COR-L47 (cell line): ENCODE measurements at places on chromosomes 12 and 14.
A peak's percentile ranks its signal among the peaks of the same experiment; 100 is the strongest.

DNA sequence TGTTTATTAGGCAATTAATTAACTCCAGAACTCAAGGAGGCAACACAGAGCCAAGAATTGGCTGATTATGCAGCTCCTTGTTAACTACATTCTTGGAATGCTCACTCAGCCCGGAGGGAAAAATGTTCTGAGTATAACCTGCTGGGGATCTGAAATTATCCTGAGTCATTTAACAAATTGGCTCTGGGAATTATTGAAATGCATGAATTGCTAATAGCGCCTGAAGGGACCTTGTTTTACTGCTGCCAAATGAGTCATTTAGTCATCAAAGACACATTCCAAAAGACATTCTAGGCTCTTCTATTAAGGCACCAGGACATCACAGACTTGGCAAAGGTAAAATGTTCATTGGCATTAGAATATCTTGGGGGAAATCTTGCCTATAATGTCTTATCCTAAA is 13.0 kb downstream of the TMEM52B start:
- no peak for DNase-seq

DNA sequence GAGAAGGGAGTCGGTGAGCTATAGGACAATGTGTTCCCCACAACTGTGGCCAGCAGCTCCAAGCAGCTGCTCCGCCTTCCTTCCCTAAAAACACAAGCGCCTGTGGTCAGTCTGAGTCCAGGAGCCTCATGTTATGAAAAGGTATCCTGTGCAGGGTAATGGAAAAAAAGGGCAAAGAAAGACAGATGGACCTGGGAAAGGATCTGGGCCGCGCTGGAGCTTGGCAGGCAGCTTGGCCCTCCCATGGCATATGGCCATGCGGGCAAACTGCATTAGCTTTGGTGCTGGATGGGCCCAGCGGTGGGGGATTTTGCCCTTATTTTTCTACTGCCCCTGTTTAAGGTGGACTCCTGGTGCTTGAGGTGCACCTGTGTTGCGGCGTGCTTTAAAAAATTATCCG is 23.7 kb upstream of the CHST11 start:
- DNase-seq, result no peak

DNA sequence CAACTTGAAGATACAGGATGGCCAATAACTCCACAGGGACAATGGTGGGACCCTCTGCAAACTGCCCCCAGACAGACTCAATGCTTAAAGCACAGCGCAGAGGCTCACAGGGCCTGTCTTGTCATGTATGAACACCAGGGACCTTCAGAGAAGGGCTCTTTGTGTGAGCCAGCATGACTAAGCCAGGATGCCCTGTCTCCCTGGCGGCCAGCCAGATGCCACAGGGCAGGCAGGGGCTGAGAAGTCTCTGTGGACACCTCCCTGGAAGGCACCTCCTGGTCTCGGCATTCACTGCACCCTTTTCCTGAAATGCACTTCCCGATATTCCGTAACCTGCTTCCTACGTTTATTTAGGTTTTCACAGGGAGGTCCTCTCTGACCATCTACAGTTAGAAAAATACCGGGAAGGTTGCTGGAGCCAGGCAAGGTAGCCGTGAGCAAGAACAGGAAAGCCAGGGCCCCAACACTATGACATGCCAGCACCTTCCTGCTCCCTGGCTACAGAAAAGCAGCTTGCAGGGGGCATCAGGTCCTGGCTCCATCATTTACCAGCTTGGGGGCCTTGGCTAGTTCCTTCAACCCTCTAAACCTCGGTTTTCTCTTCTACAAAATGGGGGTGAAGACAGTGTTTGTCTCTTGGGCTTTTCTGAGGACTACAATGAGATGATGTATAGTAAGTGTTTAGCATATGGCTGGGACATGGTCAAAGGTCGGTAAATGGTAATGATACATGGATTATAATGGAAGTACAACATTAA is 65.0 kb downstream of the PITPNM2 start:
- DNase-seq, result peak; percentile 36

DNA sequence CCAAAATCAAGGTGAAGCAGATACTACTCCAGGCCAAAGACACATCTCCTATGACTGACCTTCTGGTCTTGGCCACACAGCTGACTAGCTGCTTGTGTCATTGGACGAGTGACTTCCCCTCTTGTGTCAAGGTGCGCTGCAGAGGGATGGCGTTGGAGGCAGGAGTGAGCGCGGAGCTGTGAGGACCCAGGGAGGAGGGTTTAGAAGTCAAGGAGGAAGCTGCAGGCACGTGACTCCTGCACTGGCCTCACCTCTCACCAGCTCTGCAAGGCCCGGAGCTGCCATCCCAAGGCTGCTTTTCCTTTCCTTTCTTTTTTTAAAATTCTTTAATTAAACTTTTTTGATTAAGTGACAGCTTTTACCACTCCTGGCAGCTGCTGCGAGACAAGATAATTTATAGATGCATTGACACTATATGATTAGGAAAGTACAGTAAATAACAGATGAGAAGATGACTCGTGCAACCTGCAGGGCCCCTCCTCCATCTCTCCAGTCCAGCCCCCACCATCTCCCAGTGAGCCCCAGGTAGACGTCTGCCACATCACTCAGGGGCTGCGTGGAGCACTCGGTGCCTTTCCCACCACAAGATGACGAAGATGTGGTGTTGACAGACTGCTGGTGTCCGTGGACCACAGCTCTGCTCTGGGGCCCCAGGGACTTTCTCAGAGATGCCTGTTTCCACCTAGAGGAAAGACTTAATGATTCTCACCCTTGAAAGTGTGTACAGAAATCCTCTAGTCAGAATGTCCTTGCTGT is 350.6 kb downstream of the CACNA1C start:
- DNase-seq, result no peak

DNA sequence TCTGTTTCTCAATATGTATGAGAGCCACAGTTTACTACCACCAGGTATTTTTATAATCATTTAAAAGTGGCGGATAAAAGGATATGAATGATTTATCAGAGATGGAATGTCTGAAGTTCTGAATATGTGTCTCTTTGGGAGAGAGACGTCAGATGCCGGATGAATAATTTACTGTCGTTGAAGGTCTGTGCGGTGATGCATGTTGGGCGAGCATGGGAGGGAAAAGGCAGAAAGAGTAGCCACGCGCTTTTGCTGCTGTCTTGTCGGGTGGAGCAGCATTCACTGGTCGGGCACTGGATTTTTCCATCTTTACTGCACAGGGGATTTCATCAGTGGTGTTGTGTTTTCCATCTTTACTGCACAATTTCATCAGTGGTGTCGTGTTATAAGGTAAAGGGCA is 65.6 kb downstream of the SYNE2 start:
- no peak for DNase-seq

DNA sequence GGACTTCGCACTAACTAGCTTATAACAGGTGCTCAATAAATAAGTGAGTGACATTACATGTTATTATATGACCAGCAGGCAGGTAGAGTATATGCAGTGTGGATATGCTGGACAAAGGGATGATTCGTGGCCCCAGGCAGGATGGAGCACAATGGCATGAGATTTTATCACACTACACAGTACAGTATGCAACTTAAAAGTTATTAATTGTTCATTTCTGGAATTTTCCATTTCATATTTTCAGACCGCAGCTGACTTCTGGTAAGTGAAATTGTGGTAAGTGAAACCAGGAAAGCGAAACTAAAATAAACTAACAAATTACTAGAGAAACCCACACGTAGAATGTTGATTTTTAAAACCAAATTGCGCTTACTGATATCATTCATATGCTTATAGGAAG is 3.3 kb downstream of the PARP11 start:
- no peak for DNase-seq

- no peak for DNase-seq
Observed at GRCh38 chr12:51465491-51465890, 40.9 kb downstream of the SLC4A8 start.

GRCh38 chr12:12356467-12356895 is 397 bp upstream of the BORCS5 start:
- no peak for DNase-seq

GRCh38 chr14:23306412-23307145 is at the start of gene BCL2L2:
BCL2L2 (plus strand) TSS chr14:23306833; CDS start chr14:23307768, 935 bp downstream.
- DNase-seq, result peak; percentile 83

DNA sequence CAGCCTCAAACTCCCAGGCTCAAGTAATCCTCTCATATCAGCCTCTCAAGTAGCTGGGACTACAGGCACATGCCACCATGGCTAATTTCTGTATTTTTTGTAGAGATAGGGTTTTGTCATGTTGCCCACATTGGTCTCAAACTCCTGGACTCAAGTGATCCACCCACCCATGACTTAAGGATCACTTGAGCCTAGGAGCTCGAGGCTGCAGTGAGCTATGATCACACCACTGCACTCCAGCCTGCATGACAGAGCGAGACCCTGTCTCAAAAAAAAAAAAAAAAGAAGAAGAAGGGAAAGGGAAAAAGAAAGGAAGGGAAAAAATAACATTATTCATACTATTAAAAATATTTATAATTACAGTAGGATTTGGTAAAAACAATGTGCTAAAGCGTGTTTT is 19.2 kb downstream of the EPS8 start:
- no peak for DNase-seq

GRCh38 chr12:106136263-106136662 is 2.5 kb downstream of the NUAK1 start:
- peak; percentile 83 for DNase-seq

DNA sequence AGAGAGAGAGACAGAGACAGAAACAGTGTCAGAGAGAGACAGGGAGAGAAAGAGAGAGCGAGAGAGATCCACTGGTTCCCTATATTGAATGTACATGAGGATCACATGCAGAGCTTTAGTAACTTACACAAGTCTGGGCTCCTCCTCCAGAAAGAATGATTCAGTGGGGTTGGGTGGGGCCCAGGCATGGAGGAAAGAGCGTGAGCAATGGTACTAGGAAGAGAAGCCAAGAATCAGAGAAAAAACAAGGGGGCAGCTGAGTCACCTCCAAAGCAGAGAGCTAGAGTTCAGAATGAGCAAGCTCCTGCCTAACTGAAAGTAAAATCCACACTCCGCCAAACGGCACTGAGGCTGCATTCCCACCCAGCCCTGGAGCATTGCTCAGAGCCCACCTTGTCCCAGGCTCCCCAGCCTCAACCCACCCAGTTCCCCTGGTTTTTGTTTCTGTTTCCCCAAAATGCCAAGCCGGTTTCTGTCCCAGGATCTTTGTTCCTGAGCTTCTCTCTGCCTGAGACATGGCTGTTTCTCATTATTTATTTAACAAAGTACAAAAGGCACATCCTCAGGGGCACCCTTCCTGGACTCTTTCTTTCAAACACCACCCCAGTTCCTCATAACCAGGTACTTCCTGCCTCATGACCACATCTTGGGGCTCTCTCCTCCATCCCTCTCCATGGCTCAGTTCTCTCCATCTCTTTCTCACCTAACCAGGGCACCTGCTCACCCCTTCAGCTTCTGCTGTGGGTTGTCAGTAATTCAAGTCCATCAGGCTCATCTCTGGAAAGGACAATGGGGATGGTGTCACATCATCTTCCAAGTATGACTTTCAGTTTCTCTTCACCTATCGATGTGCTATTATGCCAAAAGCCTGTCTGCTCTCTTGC is 670.3 kb upstream of the TBX3 start:
- DNase-seq, result no peak

DNA sequence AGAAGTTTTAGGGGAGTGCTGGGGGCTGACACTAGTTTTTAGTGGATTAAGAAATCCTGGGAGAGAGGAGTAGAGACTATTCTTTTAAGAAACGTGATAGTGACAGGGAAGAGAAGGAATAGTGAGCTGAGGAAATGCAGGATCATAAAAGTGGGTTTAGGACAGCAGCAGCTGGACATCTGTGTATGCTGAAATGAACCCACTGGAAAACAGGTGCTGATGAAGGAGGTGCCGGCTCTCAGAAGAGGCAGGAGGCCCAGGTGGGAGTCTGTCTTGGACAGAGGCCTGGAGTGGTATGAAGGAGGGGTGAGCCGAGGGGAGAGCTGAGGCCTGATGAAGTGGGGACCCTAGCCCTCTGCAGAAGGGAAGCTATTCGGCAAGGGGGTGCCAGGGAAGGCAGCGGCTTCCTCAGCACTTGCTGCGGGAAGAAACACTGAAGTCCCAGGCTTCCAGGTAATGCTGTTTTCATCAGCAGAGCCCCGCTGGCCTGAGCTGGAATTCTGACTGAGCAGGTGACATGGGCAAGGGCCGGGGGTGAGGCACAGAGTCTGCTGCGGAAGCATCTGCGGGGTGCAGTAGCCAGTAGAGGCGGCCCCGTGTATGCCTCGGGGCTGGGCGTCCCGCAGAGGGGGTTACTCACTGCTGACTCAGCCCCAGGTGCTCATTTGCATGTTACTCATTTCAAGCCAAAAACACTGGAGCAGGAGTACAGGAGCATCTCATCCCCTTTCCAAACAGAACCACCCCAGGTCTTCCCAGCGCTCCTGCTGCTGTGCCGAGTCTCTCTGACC is 89.7 kb downstream of the TMCC3 start:
- peak; percentile 14 for DNase-seq

DNA sequence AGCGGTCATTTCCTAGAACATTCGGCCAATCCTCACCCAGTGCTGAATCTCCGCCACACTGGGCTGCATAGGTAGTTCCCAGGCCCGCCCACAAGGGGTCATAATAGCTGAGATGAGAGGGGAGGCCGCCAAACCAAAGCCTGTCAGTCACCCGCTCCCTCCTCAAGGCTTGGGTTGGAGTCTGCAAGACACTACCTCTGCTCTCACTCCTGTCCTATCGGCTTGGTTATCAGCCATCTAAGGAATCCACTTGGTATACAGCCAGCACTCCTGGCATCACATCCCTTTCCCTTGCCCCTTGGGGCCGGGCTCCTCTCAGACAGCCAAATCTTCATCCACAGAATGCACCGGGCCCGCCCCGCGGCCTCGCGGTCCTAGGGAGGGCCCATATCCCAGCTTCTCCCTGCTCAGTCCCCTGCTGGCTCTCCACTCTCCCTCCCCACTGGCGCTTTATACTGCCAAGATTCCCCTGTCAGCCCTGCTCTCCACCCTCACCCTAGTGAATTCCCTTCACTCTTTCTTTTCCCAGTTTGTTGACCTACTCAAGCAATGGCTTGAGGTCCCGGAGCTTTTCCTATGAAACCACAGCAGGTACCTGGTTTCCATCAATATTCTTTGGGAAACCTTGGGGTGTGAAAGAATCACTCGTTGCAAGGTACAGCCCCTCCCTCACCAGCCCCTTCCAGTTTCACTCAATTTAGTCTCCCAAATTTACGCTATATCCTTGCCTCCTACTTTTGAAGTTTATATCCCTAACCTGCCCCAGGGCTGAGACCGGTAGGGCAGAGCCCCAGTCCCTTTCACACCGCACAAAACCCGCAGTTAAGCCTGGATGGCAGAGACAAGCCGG is 1.4 kb downstream of the IFFO1 start:
- no peak for DNase-seq

GRCh38 chr12:117523971-117524370 is 162.5 kb upstream of the NOS1 start:
- no peak for DNase-seq

GRCh38 chr14:25396128-25396527 is 346.2 kb upstream of the STXBP6 start:
- DNase-seq, result no peak

DNA sequence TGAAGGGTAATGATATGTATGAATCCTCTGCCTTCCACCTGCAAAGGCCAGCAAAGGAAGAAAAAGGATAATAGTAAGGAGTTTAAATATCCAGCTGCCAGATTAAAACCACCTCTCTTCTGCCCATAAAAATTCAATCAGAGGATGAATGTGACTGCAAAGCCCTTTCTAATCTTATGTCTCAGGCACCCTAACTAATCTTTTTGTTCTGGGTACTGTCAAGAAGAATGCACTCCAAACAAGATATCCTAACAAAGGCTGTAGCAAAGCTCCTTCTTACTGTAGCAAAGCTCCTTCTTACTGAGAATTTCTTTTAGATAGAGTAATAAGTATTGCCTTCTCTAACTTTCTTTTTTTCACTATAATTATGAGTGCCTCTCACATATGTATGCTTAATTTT is 91.8 kb downstream of the ST8SIA1 start:
- no peak for DNase-seq
